H1 (cell line): ENCODE measurements at places on chromosomes 13 and 19. TPM values are rescaled to one million over a fixed set of nuclear protein-coding genes. Genes with fewer than 3 reads are reported as not detected.

GRCh38 chr13:34826432-34826831, 115.6 kb upstream of the NBEA start:
- no peak for DNase-seq

- peak; percentile 11 for DNase-seq
Observed at GRCh38 chr19:28427376-28428083, 785.4 kb downstream of the UQCRFS1 start.

GRCh38 chr13:109412283-109412901, 374.0 kb downstream of the IRS2 start:
- DNase-seq: peak; percentile 13

GRCh38 chr13:112219740-112220139, 152.8 kb downstream of the SOX1 start:
- DNase-seq: no peak

Gene IFNL1
- polyA plus RNA-seq: not detected in 2 replicates

DNA sequence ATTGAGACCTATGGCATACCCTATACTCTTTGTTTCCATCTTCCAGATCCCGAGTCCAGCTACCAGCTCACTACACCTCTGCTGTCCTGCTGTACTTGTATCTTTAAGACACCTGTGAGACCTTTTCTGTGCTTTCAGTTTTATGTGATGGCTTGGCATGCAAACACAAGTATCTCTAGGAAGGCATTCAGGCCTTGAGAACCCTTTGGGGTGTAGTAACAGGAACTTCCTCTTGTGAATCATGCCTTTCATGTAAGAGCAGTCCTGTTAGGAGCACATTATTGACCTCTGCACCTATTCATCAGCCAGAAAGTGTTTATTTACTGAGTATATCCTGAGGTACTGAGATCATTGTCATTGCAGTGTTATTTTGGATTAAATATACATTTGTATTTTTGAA, 87.0 kb upstream of the HTR2A start:
- DNase-seq: no peak

GRCh38 chr13:31611214-31611613, 128.1 kb upstream of the RXFP2 start:
- DNase-seq: no peak

GRCh38 chr13:21849323-21849722, 178.4 kb downstream of the FGF9 start:
- no peak for DNase-seq

Gene GAPDHS
- 0.26 and 0.47 TPM in 2 replicates for polyA plus RNA-seq

- DNase-seq: no peak
Observed at GRCh38 chr19:14599548-14600147, 16.8 kb downstream of the CLEC17A start.

GRCh38 chr19:47186446-47187334, 44.3 kb downstream of the BBC3 start:
- DNase-seq: no peak

Gene PPAN
- 48.8 and 74.7 TPM in 2 replicates for polyA plus RNA-seq

Gene CYP2A7
- 0.23 and 0.35 TPM in 2 replicates for polyA plus RNA-seq

DNA sequence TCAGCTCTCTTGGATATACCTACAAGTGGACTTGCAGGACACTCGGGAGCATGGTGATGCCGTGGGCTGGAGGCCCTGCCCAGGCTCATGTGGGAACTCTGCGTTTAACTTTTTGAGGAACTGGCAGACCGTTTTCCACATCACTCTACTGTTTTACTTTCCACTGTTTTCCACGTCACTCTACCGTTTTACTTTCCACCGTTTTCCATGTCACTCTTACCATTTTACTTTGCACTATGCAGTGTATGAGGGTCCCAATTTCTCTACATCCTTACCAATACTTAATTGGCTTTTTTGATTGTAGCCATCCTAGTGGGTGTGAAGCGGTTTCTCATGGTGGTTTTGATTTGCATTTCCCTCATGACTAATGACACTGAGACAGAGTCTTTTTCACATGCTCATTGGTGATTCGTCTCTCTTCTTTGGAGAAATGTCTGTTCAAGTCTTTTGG, 40.5 kb downstream of the GATAD2A start:
- DNase-seq: no peak

GRCh38 chr13:50006426-50007135, 8.7 kb upstream of the KCNRG start:
- DNase-seq: no peak

- peak; percentile 44 for DNase-seq
Observed at GRCh38 chr19:3095441-3096191, 1.5 kb downstream of the GNA11 start.

Gene CDX2
- polyA plus RNA-seq: not detected in 2 replicates

Gene KEAP1
- polyA plus RNA-seq: 106 and 117 TPM in 2 replicates

- DNase-seq: no peak
Observed at GRCh38 chr13:60169239-60170031, 5.7 kb upstream of the DIAPH3 start.

GRCh38 chr19:5955636-5955935, 22.4 kb downstream of the RANBP3 start:
- no peak for DNase-seq

DNA sequence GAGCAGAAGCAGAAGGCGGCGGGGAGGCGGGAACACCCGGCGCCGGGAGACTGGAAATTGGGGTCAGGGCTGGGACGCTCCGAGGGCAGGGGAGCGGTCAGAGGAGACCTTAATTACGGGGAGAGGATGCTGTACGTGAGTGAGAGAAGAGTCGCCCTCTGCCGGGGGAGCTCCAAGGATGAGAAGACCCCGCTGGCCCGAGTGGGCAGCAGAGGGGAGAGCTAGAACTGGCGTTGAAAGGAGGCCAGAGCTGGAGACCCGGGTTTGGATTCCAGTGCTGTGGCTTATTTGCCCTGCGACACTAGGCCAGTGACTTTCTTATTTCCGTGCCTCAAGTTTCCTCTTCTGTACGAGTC, 536 bp downstream of the FAM32A start:
- DNase-seq: peak; percentile 72

Gene KLK12
- 0.24 TPM in 1 of 2 replicates, not detected in the other for polyA plus RNA-seq

DNA sequence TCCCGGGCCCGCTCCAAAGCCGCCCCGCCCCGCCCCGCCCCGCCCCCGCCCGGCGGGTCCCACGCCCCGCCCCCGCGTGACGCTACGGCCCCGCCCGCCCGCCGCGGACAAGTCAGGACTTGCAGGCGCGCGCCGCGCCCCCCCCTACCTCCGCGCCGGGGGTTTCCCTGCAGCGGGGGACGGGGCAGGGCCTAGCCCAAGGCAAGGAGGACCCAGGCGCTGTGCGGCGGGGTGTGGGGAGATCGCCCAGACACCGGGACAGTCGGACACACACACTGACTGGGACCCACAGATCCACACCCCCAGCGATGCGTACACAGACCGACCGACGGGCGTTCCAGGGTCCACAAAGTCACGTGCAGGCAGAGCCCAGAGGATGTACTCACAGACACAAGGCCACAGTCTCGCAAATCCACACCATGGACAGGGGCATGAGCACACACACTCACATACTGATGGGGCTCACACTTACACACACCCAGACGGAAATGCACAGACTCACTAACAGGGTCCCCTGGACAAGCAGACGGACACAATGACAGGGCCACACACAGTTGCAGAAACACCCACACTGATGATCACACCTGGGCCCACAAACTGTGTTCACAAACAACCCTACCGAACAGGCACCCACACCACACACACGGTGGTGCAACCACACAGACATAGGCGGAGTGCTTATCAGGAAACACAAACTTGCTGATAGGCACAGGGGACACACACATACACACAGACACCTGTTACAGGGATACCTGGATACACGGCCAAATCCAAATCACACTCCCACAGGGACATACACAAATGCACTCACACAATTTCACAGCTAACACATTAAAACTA, 436 bp upstream of the BBC3 start:
- DNase-seq: peak; percentile 86

DNA sequence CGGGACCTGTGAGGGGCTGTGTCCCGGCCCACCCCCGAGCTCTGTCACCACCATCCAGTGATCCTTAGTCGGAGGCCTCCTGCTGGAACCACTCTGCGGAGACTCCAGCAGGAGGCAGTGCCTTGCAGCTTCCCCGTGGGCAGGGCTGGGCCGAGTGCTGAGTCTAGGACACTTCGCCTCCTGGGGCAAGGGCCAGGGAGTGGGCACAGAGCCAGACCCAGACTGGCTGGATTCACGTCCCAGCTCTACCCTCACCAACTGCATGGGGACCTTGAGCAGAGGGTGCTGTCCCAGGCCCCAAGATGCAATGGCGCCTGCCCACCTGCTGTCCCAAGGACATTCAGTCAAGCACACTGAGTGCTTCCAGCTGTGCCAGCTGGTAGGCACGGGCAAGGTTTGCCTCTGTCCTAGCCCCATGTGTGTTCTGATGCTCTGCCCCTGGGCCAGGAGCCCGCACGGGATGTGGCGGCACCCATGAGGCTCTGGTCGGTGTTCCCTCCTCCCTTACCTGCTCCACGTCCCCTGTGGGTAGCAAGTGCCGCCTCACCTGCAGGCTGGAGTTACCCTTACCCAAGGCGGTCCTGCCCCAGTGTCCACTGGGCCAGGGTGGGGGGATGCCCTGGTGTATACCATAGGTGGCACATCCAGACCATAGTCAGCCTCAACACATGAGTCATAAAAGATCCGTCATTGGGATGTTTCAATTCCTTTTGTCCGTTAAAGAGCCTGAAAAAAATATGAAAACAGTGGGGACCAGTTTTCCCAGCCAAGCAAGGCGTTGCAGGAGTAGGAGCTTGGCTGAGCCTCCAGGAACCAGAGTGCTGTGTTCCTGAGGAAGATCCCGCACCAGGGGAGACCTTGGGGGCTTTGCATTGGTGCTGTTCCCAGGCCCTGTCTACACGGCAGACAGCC, 7.4 kb downstream of the FZR1 start:
- DNase-seq: no peak

- DNase-seq: no peak
Observed at GRCh38 chr13:65387743-65388347, 1842.3 kb downstream of the PCDH9 start.

GRCh38 chr19:50512999-50513745, 541 bp downstream of the ASPDH start:
- no peak for DNase-seq

Gene ZNF414
- polyA plus RNA-seq: 9.7 and 21.4 TPM in 2 replicates

DNA sequence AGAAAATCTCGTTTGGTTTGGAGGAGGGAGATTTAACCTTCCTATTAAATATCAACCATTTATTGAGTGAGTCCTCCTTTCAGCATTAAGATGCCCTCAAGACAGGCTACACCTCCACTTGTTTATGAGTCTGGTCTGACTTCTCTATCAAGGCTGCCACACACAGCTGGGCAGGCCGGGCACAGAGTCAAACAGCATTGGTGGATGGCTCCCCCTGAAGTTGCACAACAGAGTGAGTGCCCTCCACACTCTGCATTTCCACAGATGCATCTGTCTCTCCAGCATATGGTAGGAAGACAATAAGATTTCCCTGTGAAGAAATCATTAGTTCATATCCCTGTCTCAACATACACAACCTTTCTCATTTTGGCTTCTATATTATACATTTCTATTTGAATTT, 31.4 kb downstream of the PHF11 start:
- no peak for DNase-seq

DNA sequence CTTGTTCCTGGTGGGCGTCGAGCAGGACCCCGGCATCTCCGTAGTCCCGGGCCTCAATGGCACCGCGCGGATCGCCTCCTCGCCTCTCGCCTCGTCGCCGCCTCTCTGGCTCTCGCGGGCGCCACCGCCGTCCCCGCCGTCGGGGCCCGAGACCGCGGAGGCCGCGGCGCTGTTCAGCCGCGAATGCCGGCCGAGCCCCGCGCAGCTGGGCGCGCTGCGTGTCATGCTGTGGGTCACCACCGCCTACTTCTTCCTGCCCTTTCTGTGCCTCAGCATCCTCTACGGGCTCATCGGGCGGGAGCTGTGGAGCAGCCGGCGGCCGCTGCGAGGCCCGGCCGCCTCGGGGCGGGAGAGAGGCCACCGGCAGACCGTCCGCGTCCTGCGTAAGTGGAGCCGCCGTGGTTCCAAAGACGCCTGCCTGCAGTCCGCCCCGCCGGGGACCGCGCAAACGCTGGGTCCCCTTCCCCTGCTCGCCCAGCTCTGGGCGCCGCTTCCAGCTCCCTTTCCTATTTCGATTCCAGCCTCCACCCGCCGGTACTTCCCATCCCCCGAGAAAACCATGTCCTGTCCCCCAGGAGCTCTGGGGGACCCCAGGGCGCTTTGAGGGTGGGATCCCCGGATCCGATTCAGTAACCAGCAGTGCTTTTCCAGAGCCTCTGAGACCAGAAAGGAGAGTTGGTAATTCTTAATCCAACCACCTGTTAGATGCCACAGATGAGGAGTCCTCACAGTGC, 885 bp downstream of the MLNR start:
- peak; percentile 73 for DNase-seq

DNA sequence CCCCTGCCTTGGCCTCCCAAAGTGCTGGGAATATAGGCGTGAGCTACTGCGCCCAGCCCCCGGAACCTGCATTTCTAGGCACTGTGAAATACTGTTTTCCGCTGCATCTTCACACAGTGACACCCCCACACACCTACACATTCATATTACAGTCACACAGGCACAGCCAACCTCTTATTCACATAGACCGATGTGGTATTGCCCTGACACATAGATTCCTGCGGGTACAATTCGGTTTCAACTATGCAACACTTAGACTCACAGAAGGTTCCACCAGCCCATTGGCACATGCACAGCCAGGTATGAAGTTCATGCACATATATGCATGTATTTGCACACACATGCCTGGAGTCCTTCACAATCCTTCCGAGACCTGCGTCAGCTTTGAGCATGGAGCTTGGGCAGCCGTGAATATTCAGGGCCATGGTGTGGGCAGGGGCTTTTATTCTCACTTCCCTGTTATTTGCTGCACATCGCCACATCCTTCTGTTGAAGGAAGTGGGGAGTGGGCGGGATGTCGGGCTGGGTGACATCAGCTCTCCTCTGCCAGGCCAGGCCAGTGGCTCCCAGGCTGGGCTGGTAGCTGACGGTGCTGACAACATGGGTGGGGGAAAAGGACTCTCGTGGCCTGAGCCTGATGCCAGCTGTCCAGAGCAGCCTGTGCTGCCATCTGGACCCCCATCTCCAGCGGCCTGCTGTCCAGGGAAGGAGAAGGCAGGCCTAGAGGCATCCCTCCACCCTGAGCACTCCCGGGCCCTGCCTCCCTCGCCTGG, 5.4 kb upstream of the CDC37 start:
- no peak for DNase-seq

Gene NCAN
- 2.7 and 3.6 TPM in 2 replicates for polyA plus RNA-seq

- no peak for DNase-seq
Observed at GRCh38 chr13:40682449-40683240, 16.2 kb upstream of the FOXO1 start.

DNA sequence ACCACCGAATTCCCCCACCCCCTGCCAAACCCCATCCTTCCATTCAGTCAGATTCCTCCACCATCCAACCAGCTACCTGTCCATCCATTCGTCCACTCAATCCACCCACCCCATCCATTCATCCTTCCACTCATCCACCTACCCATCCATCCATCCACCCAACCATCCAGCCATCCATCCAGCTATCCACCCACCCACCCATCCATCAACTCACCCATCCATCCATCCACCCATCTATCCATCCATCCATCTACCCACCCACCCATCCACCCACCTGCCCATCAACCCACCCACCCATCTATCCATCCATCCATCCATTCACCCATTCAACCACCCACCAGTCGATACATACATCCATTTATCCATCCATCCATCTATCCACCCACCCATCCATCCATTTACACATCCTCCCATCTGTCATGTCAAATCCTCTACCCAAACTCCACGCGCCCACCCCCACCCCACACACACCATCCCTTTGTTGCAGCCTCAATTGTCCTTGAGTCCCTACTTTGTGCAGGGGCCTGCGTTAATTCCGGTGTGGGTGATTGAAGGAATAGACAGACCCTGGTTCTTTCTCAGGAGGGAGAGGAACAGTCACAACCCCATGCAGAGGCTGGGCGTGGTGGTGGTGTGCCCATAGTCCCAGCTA, 5.3 kb upstream of the SLC5A5 start:
- DNase-seq: peak; percentile 49

- no peak for DNase-seq
Observed at GRCh38 chr13:109810761-109811510, 24.6 kb upstream of the IRS2 start.

Gene CRX
- polyA plus RNA-seq: 0.06 and 0.08 TPM in 2 replicates
